ENCODE measurements at places on chromosomes 6 and 20. TPM values are rescaled to one million over a fixed set of nuclear protein-coding genes. Genes with fewer than 3 reads are reported as not detected.
A peak's percentile ranks its signal among the peaks of the same experiment; 100 is the strongest.

GRCh38 chr20:58327211-58327610 lies 17.7 kb downstream of the RAB22A start:
- peak; percentile 46 for DNase-seq

GRCh38 chr6:13697857-13698256 lies 13.8 kb downstream of the RANBP9 start:
- DNase-seq: no peak

SLC22A2 gene
- not detected for total RNA-seq

GRCh38 chr6:108001696-108002231 lies 43.8 kb upstream of the SEC63 start:
- no peak for DNase-seq

Data from Right ventricle myocardium superior (tissue), 1 donor.